ENCODE measurements at places on chromosomes 7 and 10.

DNA sequence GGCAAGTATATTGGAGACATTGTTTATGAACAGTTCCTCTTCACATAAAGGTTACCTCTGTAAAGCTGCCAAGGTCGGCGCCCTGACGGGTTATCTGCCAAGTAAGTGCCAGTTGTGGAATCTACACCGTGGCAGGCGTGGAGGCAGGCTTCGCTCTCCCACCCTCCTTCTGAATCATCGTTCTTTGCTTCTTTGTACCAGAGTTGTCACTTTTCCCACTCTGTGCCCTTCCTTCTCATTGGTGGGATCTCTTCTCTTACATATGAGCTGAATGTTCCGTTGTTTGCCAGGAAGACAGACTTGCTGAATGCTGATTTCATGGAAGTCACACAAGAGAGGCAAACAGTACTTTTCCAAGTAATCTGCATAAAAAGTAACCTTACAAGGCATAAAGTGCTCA lies 40.6 kb upstream of the PTPRZ1 start:
- no peak for DNase-seq

DNA sequence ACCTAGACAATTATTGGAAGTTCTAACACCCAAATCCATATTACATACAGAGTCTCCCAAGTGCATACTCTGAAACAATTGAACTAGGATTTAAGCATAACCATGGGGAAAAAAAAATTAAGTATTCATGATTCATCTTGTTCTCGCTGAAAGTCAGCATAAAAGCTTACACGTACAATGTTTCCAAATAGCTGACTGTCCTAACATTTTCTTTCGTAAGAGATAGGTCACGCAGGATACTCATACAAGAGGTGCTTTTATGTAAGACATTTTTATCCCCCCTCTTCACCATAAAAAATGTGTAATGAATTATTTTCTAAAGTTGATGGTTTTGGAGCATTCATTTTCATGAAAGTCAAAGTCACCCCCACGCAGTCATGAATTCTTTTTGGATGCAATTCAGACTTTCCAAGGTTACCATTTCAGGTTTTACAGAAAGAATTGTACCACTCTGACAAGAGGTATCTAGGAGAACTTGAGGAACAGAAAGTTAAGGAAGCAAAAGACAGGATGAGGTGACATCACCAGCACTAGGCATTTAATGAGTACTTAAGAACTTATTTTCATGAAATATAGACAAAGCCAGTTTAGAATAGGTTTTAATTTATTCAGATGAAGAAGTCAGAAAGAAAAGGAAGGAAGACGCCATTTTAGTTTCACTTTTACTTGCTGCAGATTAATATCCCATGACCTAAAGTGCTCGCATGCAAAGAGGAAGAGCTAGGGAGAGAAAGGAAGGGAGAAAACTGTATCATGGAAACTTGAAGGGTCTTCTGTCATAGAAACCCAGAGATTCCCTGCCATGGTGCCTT lies 55.8 kb downstream of the TMEM26 start:
- DNase-seq: no peak

- no peak for DNase-seq
These were observed 7.5 kb upstream of the CALD1 start for GRCh38 chr7:134771889-134772288.

GRCh38 chr7:18430810-18431209 lies 64.7 kb upstream of the HDAC9 start:
- no peak for DNase-seq

DNA sequence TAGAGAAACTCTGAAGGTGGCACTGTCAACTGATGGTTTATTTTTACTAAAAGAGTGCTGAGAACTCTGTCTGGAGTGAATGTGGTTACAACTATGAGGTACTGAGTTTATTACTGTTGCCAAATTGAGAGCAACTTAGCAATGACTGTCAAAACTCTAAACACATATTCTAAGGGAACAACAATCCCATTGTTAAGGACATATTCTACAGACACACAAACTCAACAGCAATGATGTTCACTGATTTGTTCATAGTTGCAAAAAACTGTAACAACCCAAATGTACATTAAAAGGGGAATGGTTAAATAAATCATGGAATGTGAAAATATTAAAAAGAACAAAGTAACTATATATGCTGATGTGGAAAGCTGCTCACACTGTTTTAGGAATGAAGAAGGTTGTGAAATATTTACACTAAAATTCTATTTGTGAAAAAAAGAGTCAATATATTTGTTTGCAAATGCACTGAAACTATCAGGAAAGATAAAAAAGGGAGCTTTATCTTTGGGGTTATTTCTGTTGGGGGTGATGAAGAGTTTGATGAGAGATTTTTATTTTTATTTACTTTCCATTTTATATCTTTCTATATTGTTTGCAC lies 12.9 kb downstream of the PON2 start:
- DNase-seq: no peak

GRCh38 chr7:54701982-54702381 lies 57.0 kb downstream of the SEC61G start:
- DNase-seq: no peak

GRCh38 chr10:98261436-98262277 lies 6.3 kb downstream of the LOXL4 start:
- no peak for DNase-seq

DNA sequence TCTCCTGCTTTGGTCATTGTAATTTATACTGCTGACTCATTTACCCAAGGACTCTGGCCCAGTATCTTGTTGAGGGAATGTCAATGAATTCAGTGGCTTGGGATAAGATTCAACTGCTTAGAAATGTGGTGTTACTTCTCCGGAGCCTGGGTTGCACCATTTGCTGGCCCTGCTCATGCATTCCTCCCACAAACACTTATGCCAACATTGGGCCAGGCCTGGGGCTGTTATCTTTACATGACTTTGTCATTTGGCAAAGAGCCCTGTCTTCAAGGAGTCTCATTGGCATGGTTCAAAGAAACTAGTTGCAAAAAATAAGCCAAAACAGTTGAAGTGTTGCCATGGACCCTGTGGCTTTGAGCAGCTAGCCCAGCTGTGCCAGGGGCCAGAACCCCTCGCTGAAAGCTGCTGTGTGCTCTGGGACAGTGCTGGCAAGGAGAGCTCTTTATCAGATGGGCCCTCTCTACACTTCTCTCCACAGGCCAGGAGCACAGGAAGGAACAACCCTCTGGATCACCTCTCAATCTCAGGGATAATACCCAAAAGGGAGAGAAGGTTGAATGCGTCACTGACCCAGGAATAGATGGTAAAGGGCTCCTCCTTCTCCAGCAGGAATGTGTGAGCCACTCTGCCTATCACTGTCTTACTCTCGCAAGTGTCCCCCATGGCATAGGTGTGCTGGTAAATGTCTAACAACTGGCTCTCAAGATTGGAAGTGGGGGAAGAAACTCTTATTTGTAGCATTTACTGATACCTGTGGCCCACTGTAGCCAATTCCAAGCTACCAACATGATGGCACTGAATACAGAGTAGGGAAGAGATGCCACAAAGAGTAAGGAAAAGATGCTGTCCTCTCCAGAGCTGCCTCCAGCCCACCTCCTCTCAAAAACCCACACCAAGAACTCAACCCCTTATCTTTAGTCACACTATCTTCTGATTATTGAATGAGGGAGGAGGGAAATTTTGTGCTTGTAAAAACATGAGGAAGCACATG lies 23.5 kb upstream of the PDE1C start:
- DNase-seq: no peak

- DNase-seq: no peak
These were observed 51.5 kb downstream of the LRRC4 start for GRCh38 chr7:127979728-127980126.

DNA sequence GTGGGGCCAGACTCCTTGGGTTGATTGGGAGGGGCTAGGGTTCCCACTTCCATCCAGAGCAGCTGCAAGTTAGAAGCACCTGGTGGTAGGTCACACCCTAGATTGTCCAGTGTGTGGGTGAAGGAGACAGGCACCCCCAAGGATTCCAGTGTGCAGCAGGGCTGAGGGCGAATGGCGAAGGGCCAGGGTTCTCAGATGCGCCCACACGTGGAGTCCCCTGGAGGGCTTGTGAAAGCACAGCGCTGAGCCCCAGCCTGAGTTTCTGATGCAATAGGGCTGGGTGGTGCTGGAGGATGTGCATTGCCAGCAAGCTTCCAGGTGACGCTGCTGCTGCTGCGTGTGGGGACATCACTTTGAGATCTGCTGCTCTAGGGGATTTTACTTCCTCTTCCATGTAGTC lies 25.4 kb downstream of the TBATA start:
- no peak for DNase-seq

GRCh38 chr7:21497072-21497471 lies 45.8 kb upstream of the DNAH11 start:
- DNase-seq: no peak

DNA sequence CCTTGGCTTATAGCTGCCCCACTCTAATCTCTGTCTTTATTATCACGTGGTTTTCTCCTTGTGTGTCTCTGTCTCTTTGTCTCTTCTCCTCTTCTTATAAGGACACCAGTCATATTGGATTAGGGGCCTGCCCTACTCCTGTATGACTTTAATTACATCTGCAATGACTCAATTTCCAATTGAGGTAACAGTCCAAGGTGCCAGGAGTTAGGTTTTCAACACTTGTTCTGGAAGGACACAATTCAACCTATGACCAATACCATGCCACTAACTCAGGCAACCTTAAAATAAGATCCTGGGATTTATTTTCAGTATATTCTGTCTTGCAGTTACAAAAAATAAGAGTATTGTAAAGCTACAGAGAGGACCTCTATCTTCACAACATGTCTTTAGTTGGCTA lies 21.6 kb upstream of the MET start:
- DNase-seq: no peak

GRCh38 chr10:78952030-78952429 lies 116.7 kb upstream of the ZMIZ1 start:
- DNase-seq: no peak

DNA sequence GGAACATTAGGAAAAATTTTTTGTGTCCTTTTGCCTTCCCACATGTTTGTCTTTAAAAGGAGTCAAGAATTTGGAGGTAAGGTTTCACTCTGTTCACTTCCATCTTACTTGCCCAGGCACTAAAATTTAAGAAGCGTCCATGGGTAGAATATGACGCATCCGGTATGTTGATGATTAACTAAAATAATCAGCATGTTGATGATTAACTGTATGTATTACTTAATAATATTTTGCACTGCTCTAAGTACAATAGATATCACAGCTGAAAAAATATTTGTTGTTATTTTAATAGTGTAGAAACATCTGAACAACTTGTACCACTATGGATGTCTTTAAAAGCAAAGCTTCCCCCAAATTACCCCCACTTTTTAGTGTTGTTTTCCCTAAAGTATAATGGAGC lies 11.5 kb downstream of the ANKRD22 start:
- no peak for DNase-seq

DNA sequence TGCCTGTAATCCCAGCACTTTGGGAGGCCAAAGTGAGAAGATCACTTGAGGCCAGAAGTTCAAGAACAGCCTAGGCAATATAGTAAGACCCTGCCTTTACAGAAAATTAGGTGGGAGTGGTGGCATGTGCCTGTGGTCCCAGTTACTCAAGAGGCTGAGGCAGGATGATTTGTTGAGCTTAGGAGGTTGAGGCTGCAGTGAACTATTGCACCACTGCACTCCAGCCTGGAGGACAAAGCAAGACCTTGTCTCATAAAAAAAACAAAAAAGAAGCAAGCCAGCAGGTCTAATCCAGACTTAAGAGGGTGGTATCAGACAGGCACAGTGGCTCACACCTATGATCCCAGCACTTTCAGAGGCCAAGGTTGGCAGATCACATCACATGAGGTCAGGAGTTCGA lies 24.5 kb upstream of the KCTD7 start:
- DNase-seq: no peak

DNA sequence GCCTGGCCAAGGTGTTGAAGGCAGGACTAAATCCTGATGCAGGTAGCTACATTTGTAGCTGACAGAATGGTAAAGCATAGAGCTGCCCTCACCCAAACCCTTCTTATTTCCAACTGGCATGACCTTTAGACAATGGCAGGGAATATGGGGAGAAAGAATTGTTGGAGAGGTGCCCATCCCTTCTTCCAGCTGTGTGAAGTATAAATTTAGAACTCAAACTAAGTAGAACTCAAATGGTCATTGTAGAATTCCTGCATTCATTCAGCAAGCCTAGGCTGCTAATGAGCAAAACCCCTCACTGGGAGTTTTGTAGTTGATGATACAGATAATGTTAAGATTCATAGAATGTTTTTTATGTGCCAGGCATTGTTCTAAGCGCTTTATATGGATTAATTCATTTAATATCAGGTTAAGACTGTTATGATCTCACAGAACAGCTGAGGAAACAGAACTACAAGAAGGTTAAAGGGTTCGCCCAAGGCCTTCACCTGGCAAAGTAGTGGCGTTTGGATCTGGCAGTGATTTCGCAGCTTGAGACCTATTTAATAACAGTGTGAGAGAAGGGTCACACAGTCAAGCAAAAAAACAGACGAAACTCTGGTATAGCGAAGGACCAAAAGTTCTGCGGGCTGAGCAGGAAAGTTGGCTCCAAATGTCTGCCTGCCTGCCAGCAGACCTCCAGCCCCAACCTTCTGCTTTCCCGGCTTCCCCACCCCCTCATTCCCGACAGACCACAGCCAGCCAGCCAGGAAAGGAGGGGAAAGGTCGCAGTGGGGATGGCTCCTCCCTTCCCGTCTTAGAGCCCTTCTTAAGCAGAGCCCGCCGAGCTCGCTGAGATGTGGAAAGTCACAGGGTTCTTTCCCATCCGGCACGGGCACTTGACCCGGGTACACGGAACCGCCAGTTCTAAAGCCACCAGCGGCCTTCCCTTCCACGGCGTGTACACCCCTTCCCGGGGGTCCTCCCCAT lies 1.6 kb upstream of the HILPDA start:
- DNase-seq: no peak

DNA sequence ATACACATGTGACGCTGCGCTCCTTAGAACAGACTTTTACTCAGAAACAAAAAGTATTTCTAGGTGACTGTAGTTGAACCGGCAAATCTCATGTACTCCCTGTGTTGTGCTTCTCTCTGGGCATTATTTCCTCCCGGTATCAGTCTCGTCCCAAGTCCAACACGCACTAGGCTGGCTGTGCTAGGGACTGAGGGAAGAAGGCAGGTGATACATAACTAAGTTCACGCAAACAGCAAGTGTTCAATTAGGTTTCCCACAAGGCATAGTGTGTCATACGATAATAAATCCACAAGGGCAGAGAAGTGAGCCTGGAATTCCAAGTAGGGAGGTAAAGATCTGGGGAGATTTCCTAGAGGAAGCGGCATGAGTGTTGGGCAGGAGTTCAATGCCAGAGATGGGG lies 20.4 kb downstream of the FAM53B start:
- DNase-seq: no peak

DNA sequence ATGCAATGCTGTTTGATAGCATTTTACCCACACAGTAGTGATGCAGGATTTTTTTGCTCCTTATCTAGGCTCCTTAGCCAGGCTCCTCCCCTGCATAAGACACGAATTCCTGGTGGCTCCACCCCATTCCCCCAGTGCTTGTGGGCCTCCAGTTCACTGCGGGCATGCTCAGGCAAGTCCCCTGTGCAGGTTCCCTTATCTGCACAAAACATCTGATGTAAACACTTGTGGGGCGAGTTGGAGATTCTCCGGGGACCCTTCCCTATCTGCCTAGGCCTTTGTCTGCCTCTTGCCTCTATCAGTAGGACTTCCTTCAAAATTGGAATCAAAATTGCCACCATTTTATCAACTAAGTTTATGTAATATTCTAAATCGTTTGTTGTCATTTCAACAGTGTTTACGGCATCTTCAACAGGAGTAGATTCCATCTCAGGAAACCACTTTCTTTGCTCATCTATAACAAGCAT lies 5.4 kb upstream of the STK17A start:
- no peak for DNase-seq

GRCh38 chr10:76318211-76318610 lies 886.8 kb downstream of the LRMDA start:
- DNase-seq: no peak
